ENCODE measurements at places on chromosomes 2 and 18.
A peak's percentile ranks its signal among the peaks of the same experiment; 100 is the strongest.

- DNase-seq: no peak
These were observed 13.3 kb upstream of the LCLAT1 start for GRCh38 chr2:30433541-30434299.

DNA sequence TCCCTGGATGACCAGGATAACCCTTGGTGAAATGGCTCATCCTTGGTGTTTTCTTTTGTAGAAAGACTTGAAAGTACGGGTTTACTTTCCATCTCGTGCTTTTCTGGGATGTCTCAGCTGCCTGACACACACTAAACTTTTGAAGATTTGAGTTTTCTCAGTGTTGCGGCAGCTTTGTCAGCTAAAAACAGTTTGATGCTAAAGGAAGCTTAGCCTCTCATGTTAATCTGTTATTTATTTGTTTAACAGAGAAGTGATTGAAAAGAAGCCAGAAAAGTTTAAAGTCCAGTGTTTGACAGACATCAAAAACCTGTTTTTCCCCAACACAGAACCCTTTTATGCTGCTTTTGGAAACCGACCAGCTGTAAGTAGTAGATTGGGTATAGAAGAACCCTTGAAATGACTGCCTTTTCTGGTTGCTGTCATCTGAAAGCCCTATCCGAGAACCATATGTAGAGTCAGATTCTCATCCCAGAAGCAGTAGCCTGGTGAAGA is 72.8 kb downstream of the LPIN1 start:
- DNase-seq: no peak

GRCh38 chr2:73821227-73821626 is 7.5 kb upstream of the STAMBP start:
- no peak for DNase-seq

DNA sequence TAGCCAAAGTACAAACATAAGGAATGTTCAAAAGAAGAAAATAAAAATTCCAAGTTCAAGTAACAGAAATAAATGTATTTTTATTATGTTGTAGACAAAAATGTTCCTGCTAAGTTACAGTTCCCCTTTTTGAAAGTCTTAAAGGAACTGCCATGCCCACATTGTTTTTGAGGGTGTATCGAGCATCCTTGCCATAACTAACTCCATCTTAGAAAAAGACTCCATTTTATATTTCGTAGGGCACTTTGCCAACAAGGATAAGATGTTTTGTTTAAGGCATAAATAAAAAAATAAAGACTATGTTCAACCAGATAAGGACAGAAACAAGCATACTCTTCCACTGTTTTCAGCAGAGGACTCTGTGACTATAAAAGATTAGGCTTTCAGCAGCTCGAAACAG is 67.3 kb downstream of the TMEM237 start:
- no peak for DNase-seq

- DNase-seq: peak; percentile 75
These were observed 323.1 kb downstream of the RBM43 start for GRCh38 chr2:150938527-150938926.

DNA sequence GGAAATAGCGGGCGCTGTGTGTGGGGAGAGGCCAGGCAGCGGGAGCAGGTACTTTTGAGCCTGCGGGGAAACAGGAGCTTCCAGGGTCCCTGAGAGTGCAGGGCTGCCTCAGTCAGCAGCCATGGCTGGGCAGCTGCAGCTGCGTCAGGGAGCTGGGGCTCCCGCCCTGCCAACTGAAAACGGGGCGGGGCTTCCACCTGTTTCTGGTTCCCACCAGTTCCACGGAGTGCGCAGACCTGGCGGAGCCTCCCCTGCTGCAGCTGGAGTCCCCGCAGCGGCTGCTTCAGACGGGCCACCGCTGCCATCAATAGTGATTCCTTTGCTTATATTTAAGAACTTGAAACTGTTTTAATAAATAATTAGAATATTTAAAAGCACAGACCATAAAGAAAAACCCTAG is 30.6 kb upstream of the RPRM start:
- no peak for DNase-seq

DNA sequence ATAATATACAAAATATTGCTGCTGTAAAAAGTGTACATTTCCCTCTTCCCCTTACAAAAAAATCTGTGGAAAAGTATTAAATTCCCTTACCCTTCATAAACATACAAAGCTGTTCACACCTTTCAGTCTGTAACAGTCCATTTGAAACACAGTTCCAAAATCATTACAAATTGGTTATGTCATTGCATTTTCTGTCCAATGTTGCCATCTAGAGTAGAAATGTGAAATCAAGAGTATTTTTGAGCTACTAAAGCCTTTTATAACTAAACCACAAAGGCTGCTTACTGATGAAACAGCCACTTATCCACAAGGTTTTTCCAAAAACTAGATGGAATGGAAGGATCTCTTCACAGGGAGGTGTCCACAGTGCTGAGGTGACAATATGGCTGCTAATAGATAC is 72.5 kb downstream of the SS18 start:
- DNase-seq: no peak

- no peak for DNase-seq
These were observed 1066.9 kb downstream of the TSN start for GRCh38 chr2:122822319-122822718.
